ENCODE measurements at places on chromosomes 1 and 21.

GRCh38 chr1:206415942-206416341 lies 54.3 kb upstream of the IKBKE start:
- DNase-seq = no peak

DNA sequence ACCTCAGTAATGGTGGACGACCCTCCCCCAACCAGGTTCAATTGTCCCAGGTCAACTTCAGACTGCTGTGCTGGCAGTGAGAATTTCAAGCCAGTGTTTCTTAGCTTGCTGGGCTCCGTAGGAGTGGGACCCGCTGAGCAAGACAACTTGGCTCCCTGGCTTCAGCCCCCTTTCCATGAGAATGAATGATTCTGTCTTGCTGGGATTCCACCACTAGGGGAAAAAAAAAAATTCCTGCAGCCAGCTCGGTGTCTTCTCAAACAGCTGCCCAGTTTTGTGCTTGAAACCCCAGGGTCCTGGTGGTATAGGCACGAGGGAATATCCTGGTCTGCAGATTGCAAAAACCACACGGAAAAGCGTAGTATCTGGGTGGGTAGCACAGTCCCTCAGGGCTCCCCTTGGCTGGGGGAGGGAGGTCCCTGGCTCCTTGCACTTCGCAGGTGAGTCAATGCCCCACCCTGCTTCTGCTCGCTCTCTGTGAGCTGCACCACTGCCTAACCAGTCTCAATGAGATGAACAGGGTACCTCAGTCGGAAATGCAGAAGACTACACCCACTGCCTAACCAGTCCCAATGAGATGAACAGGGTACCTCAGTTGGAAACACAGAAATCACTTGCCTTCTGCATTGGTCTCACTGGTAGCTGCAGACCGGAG lies 41.5 kb downstream of the GBP6 start:
- no peak for DNase-seq

GRCh38 chr1:20344738-20345137 lies 54.1 kb downstream of the VWA5B1 start:
- no peak for DNase-seq

- DNase-seq = no peak
Observed at GRCh38 chr1:155977690-155978324, 540 bp downstream of the ARHGEF2 start.

DNA sequence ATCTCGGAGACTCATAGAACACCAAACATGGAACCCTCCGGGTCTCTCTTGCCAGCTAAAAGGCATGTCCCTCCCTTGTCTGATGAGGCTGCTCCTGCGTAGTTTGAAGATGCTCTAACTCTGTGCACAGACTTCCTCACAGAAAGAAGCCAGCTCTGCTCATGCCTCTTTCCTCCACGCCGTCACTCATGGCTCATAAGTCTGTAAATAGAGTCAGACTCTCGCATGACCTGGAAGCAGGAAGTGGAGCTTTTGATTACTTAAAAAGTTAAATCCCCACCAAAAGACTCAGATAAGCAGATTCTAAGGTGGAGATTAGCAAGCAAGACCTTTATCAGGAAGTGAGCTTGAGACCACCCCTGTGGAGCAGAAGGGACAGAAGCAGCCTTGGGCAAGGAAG lies 171.6 kb downstream of the TRIM33 start:
- no peak for DNase-seq

- DNase-seq = no peak
Observed at GRCh38 chr1:41779360-41779759, 139.4 kb downstream of the HIVEP3 start.

GRCh38 chr1:172726740-172727139 lies 67.8 kb downstream of the FASLG start:
- no peak for DNase-seq

GRCh38 chr1:236064674-236065508 lies at the start of gene NID1:
Gene NID1, minus strand, starts transcription at chr1:236065090. Its CDS starts 11 bp downstream, at chr1:236065079.
- DNase-seq = peak; percentile 89

DNA sequence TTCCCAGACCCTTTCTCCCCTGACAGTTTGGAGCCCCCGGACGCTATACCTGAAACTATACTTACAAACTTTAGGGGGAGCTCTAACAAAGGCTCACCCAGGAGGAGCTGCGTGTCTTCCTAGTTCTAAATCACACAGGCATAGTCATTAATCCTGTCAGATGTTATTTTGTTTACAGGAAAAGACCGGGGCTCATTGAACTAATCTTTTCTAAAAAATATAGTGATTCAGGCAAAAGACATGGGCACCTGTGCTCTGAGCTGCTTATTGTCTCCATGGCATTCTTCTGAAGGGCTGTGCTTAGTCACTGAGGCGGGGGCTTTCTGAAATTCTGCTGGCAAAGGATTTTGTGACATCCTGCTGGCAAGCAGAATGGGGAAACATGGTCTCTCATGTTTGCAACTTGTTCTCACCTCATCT lies 1577.0 kb downstream of the NCAM2 start:
- DNase-seq = peak; percentile 2

GRCh38 chr21:45835301-45836267 lies 146.0 kb upstream of the COL6A1 start:
- no peak for DNase-seq

DNA sequence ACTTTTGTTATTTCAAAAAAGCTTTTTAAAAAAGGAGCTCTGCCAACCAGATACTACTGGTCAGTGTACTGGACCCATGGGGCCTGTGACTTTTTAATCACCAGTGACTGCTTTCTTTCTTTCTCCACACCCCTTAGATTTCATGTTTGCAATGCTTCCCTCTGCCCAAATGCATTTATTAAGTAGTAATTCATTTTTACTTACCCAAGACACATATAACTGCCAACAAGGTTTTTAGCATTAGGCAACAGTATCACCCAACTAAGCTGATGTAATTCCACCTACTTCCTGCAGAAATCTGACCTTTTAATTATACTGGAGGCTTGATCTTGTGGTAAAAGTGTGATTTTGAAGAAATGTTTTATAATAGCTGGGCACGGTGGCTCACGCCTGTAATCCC lies 12.5 kb downstream of the MECR start:
- peak; percentile 58 for DNase-seq

- no peak for DNase-seq
Observed at GRCh38 chr1:152983743-152984142, at the start of gene SPRR1A. Gene SPRR1A, plus strand, starts transcription at chr1:152984081. Its CDS starts 1,150 bp downstream, at chr1:152985231.

DNA sequence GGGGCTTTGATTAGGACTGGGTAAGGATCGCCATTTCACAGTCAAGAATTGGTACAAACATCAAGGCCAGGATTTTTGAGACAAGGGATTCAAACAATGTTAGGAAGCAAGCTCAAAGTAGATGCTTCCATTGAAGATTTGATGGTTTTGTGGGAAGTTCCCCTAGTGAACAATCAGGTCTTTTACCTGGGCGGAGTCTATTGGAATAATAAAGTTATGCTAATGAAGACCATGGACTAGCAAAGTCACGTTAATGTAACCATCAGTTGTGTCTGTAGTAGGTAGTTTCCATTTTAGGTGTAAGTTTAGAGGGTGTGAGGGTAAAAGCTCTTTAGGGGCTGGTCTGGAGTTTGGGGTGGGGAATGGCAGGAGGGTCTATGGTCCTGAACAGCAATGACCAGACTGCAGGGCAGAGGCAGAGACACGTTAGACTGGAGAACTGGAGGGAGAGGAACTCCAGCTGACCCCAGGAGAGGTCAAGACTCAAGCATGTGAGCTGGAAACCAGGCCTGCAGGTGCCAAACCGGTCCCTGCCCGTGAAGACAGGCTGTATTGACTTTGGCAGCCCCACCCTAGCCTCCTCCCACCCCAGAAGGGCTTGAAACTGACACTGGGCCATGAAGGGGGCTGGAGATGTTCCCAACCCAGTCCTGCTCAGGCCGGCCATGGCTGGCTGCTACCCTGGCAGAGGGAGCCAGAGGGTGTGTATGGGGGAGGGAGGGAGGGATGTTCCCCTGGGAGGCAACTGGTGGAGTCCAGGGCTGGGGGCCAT lies 36.0 kb upstream of the GPR37L1 start:
- no peak for DNase-seq

GRCh38 chr1:11935057-11935412 lies 518 bp downstream of the PLOD1 start:
- DNase-seq = no peak

- peak; percentile 60 for DNase-seq
Observed at GRCh38 chr1:66311092-66311491, 222.9 kb upstream of the SGIP1 start.

DNA sequence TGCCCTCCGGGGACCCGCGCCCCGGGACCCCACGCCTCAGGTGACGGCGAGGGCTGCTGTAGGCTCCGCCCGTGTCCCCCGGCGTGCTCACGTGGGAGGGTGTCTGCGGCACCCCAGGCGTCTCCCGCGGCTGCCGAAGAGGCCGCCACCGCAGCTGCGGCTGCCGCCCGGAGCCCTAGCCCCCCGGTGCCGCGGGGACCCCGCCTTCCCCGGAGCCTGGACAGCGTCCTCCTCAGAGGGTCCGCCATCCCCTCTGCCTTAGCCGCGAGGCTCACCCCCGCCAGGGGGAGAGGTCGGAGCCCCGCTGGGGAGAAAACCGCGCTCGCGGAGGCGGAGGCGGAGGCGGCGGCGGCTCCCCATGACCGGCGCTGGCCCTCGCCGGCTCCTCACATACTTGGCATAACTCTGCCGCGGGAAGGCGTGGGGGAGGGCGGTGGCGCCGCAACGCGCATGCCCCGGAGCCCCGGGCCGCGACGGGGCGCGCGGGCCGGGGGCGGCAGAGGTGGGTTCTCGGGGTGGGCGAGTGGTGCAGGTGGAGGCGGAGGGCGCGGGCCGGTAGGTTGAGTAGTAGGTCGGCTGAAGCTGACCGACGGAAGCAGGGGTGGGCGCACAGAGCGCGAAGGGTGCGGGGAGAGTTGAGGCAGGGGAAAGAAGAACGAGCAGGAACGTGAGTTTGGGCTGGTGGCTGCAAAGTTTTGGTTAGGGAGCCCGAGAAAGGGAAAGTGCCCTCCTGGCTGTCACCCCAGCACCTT lies 700 bp upstream of the SYDE2 start:
- peak; percentile 83 for DNase-seq

GRCh38 chr1:191675856-191676783 lies 482.1 kb upstream of the RGS18 start:
- no peak for DNase-seq

DNA sequence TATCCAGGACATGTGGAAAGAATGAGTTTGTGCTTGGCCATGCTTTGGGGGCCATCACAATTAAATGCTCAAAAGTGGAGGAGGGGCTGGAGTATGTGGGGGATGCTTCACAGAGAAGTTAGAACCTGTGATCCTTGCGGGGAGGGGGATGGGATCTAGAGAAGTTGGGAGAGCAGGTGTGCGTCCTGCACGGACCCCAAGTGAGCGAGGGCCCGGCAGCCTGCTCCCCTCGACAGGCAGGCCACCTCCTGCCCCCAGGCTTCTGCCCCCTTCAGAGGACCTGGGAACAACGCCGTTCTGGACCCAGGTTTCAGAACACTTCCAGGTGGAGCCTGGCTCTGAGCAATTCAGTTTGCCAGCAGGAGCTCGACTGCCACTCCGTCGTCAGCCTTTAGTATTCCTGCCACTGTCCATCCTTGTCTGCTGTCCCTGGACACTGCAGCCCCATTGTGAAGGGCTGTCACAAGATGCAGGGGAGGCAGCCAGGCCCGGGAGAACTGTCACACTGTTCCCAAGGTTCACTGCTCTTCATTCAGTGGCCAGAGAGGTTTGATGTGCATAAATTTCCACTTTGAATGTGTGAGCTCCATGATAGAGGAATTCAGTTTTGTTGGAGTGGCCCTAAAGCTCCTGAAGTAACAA lies 112.2 kb downstream of the DHRS3 start:
- no peak for DNase-seq

DNA sequence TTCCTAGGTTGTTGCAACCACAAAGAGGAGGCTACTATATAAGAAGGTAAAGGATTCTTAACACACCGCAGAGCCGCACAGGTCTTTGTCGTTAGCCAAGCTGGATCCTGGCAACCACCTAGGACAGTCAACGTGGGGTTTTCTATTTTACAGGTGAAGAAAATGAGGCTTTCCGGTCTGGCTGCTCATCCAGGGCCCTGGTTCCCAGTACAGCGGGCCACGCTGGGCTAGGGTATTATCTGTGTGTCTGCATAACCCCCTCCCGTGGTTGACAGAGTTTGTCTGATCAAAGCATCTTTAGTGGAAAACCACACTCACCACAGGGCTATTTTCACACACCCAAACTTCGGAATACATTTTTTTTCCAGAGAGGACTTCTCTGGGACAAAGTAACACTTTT lies 39.0 kb upstream of the PDE9A start:
- DNase-seq = no peak

GRCh38 chr1:39102537-39103327 lies 76.6 kb downstream of the NDUFS5 start:
- peak; percentile 90 for DNase-seq

- no peak for DNase-seq
Observed at GRCh38 chr1:4634793-4635406, 19.5 kb upstream of the AJAP1 start.

- DNase-seq = no peak
Observed at GRCh38 chr1:65471861-65472332, 51.4 kb downstream of the LEPR start.

GRCh38 chr21:19553919-19554615 lies 1150.5 kb upstream of the TMPRSS15 start:
- peak; percentile 20 for DNase-seq

GRCh38 chr1:53249706-53250105 lies 11.4 kb upstream of the MAGOH start:
- no peak for DNase-seq

- DNase-seq = no peak
Observed at GRCh38 chr1:162367772-162368171, 8.9 kb downstream of the SPATA46 start.

DNA sequence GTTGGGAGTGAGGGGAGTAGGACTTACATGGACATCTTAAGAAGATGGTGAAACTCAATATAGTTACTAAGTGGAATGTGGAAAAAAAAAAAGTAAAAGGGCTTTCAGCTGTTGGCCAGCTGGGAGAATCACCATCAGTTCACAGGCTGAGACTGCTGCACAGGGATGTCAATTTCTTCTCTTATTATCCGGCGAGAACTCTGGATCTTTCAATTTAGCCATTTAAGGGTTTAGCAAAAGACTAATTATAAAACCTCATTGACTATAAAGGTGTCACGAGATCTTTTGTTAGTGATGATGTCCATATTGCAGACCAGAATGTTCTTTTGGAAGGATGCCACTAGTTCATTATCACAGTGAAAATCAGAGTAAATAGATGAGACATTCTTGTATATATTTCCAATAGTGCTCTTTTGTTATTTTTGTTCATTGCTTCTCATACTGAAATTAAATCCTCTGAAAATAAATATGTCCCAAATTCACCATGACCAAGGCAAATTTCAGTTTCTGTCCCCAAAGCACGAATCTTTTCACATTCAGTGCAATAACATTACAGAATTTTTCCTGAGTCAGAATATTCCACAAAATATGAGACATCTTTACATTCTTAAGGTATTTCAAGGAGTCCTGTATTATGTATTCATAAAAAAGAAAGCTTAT lies 266.1 kb downstream of the DNM3 start:
- DNase-seq = peak; percentile 58

Data from choroid plexus epithelial cell (primary cell).